ENCODE measurements at places on chromosomes 11 and 22.

- no peak for DNase-seq
Observed at GRCh38 chr11:120295099-120295498, 30.0 kb upstream of the TLCD5 start.

DNA sequence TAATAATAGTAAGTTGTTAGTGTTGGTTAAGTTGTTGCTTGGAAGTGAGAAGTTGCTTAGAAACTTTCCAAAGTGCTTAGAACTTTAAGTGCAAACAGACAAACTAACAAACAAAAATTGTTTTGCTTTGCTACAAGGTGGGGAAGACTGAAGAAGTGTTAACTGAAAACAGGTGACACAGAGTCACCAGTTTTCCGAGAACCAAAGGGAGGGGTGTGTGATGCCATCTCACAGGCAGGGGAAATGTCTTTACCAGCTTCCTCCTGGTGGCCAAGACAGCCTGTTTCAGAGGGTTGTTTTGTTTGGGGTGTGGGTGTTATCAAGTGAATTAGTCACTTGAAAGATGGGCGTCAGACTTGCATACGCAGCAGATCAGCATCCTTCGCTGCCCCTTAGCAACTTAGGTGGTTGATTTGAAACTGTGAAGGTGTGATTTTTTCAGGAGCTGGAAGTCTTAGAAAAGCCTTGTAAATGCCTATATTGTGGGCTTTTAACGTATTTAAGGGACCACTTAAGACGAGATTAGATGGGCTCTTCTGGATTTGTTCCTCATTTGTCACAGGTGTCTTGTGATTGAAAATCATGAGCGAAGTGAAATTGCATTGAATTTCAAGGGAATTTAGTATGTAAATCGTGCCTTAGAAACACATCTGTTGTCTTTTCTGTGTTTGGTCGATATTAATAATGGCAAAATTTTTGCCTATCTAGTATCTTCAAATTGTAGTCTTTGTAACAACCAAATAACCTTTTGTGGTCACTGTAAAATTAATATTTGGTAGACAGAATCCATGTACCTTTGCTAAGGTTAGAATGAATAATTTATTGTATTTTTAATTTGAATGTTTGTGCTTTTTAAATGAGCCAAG is 2.7 kb downstream of the NEAT1 start:
- peak; percentile 95 for DNase-seq

DNA sequence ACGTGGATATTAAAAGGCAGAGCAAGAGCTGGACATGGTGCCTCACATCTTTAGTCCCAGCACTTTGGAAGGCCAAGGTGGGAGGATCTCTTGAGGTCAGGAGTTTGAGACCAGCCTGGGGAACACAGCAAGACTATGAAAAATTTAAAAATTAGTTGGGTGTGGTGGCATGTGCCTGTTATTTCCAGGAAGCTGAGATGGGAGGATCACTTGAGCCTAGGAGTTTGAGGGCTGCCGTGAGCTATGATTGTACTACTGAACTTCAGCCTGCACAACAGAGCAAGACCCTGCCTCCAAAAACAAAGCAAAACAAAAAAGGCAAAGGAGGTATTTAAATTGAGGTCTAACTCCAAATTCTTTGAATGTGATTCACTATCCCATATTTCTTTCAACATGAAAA is 23.5 kb downstream of the RDX start:
- DNase-seq: no peak

DNA sequence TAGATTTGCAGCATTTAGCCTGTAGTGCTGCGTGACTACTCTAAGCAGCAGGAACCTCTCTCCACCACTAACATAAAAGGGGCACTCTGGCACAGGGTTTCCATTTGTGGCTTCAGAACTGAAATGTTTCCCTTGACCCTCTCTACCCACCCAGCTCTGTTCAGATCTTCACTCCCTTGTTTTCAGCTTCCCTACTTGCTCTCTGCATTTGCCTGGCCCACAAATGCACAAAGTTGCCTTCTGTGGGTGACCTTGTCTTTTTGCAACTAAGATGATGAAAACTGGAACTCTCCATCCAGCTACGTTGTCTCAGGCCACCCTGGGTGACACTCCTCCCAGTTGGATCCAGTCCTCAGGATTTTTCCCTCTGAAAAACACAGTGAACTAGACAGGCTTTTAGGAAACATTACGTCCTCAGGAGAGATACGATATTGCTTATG is 19.8 kb upstream of the PSMA1 start:
- no peak for DNase-seq

DNA sequence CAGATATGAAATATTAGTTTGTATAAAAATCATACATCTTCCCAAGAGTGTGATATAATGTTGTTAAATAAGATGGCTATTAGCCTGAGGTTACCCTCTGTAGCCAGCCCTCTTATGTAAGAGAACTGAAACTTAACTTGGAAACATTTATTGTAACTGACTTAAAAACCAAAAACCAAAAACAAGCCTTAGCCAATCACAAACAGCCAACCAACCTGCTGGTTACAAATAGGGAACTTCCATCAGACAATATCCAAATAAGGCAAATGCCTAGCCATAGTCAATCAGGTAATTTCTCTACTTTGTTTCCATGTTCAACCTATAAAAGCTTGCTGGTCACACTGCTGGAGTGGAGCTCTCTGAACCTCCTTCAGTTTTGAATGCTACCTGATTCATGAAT is 14.1 kb downstream of the KBTBD3 start:
- DNase-seq: peak; percentile 14

- DNase-seq: no peak
Observed at GRCh38 chr11:122882189-122882856, at the start of gene JHY. TSS of gene JHY (plus strand) at chr11:122882759. CDS start at chr11:122885850, 3,091 bp downstream.

DNA sequence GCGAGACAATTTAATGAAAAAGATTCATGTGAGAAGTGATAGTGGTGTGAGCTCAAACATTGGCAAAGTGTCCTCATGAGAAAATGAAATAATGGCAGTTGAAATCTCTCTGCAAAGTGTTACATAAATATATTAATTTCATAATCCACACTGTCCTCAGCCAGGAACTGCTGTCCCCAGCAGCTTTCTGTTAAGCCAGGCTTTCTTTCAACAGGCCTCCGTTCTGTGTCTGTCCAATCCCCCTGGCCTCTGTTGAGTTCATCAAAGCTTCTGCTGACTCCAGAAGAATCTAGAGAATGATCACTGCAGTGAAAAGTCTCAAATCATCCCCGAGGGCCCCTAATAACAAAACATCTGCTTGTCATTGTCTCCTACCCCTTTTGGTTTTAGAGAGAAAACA is 10.0 kb upstream of the ASCC2 start:
- no peak for DNase-seq

GRCh38 chr11:60334005-60334620 is 7.1 kb downstream of the MS4A6E start:
- DNase-seq: peak; percentile 77

DNA sequence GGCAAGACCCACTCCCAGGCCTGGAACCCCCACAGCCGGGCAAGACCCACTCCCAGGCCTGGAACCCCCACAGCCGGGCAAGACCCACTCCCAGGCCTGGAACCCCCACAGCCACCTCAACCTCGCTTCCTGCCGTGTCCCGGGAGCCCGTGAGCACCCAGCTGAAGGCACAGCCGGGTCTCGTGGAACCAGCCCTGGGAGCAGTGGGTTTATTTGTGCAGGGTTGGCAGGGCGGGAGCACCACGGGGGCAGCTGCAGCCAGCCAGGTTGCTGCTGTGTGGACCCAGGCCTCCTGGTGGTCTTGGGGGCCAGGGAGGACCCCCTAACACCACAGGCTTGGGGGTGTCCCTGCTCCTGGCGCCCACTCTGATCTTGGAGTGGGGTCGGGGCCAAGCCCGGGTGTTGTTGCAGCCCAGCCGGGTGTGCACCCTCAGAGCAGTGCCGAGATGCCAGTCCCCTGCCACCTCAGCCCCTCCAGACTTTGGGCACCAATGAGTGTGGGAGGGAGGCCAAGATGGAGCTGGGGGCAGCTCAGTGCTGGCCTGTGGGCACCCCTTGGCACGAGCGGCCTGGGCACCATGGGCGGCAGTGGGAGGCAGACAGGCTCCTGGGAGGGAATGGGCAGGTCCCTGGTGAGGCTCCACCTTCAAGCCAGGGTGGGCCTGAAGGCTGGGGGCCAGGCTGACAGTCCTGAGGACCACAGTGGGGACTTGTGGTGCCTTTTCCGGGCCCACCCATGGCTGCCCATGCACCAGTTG is 8.2 kb upstream of the PKP3 start:
- no peak for DNase-seq

DNA sequence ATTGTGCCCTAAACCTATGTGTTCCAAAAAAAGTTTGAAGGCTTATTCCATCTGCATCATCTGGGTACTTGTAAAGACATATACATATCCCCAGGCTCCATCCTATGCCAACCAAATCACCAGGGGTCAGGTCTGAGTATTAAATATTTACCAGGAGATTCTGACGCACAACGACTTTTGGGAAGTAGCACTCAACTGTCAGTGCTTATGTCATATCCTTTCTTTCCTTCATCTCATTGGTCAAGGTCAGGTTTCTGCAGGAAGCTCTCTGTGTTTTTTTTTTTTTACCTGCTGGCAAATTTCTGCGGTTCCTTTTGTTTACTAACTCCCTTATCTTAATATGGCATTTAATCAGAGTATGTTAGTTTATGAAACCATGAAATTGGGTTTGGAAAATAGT is 22.5 kb upstream of the CYP2R1 start:
- no peak for DNase-seq

- no peak for DNase-seq
Observed at GRCh38 chr11:1667121-1667850, 29.7 kb upstream of the KRTAP5-6 start.

GRCh38 chr22:50578776-50579310 is 616 bp upstream of the CPT1B start:
- DNase-seq: no peak

GRCh38 chr22:37311761-37312312 is 29.5 kb downstream of the CYTH4 start:
- DNase-seq: no peak

- no peak for DNase-seq
Observed at GRCh38 chr11:46381819-46382645, 563 bp downstream of the MDK start.

GRCh38 chr11:66768088-66768521 is 39.1 kb upstream of the SPTBN2 start:
- no peak for DNase-seq

GRCh38 chr11:111417766-111418435 is 38.8 kb upstream of the POU2AF1 start:
- no peak for DNase-seq

- DNase-seq: peak; percentile 73
Observed at GRCh38 chr11:45110562-45110961, 35.9 kb upstream of the PRDM11 start.

- DNase-seq: peak; percentile 7
Observed at GRCh38 chr11:32706985-32707741, 87.3 kb downstream of the CCDC73 start.

GRCh38 chr11:94638902-94639373 is 71.8 kb downstream of the PIWIL4 start:
- DNase-seq: no peak

DNA sequence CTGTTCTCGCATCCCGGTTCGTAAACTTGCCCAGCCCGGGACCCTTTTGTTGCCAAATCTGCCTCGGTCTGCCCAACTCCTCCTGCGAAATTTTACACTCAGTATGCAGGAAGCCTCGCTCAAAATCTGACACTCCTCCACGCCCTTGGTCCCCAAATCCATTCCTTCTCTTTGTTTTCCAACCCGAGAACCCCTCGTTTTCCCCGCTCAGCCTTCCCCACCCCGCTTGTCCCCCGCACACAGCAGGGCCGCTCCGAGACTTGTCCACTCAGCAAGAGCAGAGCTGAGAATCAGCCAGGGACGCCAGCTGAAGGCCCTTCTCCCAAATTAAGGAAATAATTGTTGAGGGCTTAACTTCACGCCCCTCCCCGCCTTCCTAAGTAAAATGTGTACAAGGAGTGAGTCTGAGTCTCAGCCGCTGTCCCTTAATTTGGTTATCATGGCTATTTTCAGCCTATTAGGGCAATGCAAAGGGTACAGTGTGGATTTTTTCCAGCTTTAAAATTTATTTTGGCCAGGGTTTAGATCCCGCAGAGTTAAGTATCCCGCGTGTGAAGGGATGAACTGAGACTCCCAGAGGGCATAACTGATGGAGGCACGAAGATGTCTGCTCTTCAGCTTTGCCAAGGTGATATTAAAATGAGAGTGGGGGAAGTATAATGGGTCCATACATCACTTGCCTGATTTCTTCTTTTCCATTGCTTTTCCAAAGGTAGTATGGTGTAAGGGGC is 581 bp upstream of the FBXO3 start:
- no peak for DNase-seq

DNA sequence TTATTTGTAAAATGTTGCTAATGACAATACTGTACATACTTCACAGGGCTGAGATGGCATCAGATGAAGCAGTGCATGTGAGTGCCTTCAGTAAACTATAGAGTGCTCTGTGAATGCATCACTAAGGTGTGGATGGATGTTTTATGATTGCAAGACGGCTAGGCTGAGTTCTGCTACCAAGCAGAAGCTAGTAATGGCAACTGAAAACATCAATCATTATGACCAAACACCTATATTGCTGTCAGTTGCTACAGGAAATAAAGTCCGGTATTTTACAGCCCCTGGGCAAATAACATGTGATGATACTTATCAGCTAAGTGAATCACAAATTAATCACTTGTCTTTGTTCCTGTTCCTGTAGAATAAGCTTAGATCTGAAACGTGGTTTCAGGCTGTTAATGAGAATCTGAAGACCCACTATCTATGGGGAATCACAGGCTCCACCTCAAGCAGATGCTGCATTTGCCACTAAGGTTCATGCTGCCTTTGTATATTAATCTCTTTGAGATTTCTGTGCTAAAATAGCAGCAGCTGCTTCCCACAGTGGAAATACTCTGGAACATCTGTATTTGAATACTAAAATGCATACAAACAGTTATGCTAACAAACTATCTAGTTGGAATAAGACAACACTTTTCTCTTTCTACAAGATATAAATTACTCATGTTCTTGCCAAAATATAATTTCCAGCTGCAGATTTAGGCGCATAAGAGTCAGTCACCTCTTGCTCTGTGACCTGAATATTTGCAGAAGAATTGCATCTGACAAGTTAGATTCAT is 254.0 kb upstream of the PITPNB start:
- no peak for DNase-seq

- no peak for DNase-seq
Observed at GRCh38 chr22:37213941-37214730, 1.9 kb upstream of the SSTR3 start.
